Left lobe of liver (tissue), 2 donors: ENCODE measurements at places on chromosomes 12 and 14.

GRCh38 chr12:121975021-121975420, 46.7 kb upstream of the BCL7A start:
- no peak for DNase-seq

- DNase-seq, result no peak
Observed at GRCh38 chr14:104941508-104942365, 17.1 kb downstream of the PLD4 start.

GRCh38 chr12:26936559-26937442, 980 bp downstream of the INTS13 start:
- DNase-seq, result no peak

DNA sequence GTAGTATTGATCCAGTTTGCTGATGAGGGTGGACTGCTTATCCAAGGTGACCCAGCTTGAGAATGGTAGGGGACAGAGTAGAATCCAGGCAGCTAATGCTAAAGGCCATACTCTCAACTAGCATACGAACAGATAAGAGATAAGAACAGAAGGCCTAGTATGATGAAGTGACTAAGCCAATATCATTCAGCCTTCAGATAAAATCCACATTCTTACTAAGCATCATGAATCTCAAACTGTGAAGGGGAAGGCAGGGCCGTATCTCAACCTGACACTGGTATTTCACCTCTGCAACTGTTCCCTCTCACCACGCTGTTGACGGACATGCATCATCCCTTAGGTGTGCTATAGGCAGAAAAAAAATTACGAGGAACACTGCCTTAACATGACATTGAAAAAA, 8.1 kb upstream of the CKAP4 start:
- DNase-seq, result no peak

- no peak for DNase-seq
Observed at GRCh38 chr12:33357181-33357580, 82.4 kb downstream of the SYT10 start.

GRCh38 chr12:54388237-54389133, 4.0 kb upstream of the ZNF385A start:
- no peak for DNase-seq

- DNase-seq, result no peak
Observed at GRCh38 chr12:70928071-70928470, 7.5 kb upstream of the PTPRR start.

GRCh38 chr12:32107359-32108267, 966 bp downstream of the BICD1 start:
- no peak for DNase-seq

- no peak for DNase-seq
Observed at GRCh38 chr12:55845785-55846496, 3.2 kb upstream of the MMP19 start.

- DNase-seq, result no peak
Observed at GRCh38 chr12:130761537-130762318, 45.6 kb upstream of the RIMBP2 start.

DNA sequence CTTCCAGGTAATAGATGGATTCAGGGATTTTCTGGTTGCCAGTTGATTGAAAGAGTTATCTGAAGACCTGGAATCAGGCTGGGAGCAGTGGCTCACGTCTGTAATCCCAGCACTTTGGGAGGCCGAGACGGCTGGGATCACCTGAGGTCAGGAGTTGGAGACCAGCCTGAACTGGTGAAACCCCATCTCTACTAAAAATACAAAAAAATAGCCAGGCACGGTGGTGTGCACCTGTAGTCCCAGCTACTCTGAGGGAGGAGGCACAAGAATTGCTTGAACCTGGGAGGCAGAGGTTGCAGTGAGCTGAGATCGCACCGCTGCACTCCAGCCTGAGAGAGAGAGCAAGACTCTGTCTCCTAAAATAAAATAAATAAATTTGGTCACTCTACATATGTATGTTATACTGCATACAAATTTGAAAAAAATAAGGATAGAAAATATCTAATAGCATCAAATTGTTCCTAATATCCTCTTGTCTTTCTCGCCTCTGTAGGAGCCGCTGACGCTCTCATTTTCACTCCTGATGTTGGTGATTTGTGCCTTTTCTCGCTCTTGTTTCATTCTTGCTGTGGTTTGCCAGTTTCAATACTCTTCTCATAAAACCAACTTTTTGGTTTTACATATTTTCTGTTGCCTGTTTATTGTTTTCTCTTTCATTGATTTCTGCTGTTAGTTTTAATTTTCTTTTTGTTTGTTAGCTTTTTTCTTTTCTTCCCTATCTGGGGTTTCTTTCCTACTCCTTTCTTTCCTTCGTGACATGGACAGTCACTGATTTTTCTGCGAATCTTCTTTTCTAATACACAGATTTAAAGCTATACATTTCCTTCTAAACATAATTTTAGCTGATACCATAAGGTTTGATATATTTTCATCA, 23.8 kb upstream of the PLD4 start:
- DNase-seq, result no peak

- DNase-seq, result no peak
Observed at GRCh38 chr12:93519859-93520258, 52.5 kb downstream of the MRPL42 start.

DNA sequence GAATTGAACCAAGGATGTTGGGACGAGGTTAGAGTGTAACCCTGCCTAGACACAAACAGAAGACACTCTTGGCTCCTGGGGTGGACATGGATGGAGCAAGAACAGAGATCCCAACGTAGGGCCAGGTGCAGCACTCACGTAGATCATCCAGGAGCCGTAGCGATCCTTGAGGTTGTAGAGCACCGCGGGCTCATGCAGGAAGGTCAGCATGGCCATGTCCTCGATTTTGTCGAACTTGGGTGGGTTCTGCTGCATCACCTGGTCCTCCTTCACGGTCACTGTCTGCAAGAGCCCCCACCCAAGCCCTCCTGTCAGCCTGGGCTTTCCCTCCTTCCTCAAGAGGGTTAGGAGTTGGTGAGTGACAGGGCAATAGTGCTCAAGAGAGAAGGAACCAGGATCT, 2.5 kb downstream of the MYH7 start:
- no peak for DNase-seq

DNA sequence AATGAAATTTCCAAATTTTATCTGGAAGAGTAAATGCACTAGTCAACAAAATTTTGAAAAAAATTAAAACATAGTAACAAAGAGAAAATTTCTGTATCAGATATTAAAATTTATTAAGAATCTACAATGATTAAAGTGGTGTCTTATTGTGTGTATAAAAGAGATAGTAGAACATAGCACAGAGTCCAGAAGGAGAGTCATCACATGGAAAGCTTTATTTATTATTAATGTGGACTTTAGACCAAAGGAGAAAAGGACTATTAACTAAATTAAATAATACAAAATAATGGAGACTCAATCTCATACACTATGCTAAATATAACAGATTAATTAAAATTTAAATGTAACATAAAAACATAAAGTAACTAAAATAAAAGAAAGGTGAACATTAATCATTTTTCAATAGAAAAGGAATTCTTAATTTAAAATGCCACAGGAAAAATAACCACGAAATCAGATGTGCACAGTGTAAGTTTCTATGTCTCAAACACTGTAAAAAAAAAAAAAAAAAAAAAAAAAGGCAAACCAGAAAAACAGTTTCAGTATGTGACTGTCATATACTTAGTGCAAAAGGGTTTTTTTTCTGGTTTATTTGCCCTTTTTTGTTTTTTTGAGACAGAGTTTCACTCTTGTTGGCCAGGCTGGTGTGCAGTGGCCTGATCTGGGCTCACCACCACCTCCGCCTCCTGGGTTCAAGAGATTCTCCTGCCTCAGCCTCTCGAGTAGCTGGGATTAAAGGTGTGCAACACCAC, 95.4 kb downstream of the MYF5 start:
- DNase-seq, result no peak

- no peak for DNase-seq
Observed at GRCh38 chr12:115752156-115752555, 525.3 kb downstream of the MED13L start.

DNA sequence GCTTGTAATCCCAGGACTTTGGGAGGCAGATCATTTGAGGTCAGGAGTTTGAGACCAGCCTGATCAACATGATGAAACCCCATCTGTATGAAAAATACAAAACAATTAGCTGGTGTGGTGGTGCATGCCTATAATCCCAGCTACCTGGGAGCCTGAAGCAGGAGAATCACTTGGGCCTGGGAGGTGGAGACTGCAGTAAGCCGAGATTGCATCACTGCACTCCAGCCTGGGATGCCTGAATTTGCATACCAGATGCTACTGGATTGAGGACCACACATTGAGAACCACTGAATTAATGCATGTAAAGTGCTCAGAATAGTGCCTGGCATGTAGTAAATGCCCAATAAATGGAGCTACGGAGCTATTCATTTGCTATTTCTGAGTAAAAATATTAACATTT, 14.9 kb upstream of the MYH7 start:
- DNase-seq, result no peak

GRCh38 chr12:93089805-93090569, 160.9 kb upstream of the EEA1 start:
- DNase-seq, result no peak
